ENCODE measurements at places on chromosomes 7 and 10.

DNA sequence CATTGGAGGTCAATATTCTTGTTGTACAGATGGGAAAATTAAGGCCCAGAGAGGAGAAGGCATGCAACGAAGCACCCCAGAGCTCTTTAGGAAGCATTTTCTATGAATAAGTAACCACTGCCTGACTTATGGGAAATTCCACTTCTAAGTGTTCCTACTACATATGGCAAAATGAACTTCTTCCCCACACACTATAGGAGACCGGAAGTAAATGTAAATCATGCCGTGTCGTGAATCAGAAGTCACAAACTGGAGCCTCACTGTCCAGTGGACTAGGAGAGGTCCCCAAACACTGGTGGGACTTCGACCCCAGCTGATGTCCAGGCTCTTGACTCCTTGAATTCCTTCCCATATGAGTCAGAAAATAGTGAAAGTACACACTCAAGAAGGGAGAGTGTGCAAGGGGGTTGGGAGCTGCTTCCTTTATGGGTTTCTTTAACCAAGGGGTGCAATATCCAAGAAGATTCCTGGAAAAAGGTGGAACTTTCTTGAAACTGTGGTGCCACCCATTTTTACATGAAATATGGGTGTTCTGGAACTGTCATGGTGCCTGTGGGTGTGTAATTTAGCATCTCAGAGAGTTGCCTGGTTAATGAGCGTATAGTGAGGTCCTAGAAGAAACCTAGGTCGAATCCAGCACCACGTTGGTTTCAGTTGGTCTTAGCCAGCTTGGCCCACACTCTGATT lies 6.7 kb downstream of the RASSF4 start:
- no peak for DNase-seq

- peak; percentile 38 for DNase-seq
These were observed 49.8 kb downstream of the PAXIP1 start for GRCh38 chr7:154953006-154953684.

GRCh38 chr10:113754768-113755167 lies 3.3 kb downstream of the PLEKHS1 start:
- no peak for DNase-seq

- DNase-seq, result no peak
These were observed 41.9 kb downstream of the DGKI start for GRCh38 chr7:137804836-137805235.

DNA sequence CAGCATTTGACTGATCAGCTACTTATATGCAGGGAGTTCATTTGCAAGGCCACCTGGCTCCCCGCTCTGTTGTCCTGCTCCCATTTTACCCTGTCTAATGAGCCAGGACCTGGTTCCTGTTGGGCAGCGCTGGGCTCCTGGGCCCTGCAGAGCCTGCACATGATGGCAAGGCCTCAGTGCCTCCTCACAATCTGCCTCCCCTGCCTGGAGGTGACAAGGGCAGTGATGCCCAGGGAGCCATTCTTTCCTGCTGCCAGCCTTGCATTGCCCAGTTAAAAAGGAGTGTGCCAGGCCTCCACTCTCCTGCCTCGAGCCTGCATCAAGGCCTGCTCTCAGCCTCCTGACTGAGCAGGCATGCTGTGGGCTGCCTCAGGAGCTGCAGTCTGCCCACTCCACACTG lies 28.5 kb downstream of the CHAT start:
- DNase-seq, result no peak

Data from activated T-cell treated with anti-CD3 and anti-CD28 coated beads for 24 hours (primary cell).